ENCODE measurements at places on chromosomes 7 and 10.

DNA sequence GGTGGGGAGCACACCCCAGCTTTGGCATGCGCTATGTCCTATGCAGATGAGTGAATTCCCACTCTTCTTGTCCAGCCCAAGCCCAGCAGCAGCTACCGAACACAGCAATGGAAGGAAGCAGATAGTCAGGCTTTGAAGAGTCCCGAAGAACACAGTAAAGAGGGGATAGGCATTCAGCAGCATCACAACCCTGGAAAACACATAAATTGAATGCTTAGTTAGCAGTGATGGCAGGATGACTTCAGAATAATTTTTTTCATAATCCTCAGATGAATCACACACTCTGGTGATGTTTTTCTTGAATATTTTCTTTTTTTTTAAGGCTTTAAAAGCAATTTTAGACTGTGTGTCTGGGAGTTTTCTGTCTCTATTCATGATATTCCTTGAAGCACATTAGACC is 95.8 kb downstream of the CFAP58 start:
- no peak for DNase-seq

GRCh38 chr7:26356929-26357798 is 65.5 kb downstream of the SNX10 start:
- DNase-seq = no peak

DNA sequence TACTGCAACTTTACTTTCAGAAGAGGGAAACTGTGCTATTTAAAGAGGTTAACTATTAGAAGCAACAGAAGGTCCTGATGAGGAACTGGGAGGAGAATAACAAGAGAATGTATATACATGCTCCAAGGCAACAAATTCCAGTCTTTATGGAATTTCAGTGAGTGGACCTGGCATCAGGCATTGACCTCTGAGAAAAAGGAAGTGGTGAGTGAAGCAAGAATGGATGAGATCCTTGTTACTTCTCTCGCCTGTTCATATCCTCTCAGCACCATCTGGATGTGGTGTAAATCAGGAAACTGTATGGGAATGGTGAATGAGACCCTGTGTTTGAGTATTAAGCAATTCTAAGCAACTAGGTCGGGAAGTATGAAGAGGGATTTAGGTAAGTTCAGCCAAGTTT is 30.3 kb upstream of the KBTBD2 start:
- DNase-seq = no peak

- DNase-seq = no peak
Observed at GRCh38 chr7:78749052-78749746, 704.3 kb downstream of the MAGI2 start.

DNA sequence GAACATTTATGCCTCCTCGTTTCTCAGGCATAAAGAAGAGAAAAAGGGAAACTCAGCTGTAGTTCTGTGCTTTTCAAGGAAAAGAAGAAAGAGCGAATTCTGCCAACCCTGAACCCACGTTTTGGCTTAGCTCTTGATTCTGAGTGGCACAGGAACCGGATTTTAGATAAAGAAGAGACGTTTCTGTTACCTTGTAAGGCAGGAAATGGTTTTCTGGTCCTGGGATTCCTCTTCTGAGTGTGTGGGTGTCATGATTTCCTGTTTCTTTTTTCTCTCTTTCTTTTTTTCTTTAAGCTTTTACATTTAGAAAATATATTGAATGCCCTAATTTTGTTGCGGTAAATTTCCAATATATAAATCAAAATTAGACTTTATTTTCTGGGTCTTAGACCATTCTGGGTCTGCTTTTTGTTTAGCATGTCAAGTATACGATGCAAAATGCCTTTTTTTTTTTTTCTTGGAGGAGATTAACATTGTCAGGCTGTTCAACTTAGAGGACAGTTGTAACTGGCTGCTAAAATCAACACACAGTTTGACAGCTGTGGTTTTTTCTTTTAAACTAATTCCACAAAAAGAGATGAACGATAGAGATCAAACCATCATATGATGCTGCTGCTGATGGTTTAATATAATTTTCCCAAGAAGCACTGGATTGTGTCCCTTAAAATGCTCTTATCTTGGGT is 190.8 kb downstream of the GATA3 start:
- no peak for DNase-seq

DNA sequence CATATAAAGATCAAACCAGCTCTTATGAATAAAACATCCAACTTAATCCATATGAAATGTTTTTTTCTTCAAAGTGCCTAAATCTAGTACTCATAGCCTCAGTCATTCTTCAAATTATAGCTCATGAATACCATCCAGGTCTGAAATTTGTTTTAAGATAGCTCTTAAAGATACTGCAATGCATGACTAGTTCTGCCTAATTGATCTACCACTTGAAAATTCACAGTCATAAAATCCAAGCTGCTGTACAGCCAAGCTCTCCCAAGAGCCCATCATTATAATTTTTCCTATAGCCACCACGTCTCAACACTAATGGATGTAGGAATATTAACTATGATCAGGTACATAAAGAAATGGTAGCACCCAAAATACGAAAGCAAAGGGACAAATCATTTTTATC is 87.9 kb upstream of the RNF148 start:
- no peak for DNase-seq

- no peak for DNase-seq
Observed at GRCh38 chr10:127945341-127945758, 38.4 kb downstream of the PTPRE start.

DNA sequence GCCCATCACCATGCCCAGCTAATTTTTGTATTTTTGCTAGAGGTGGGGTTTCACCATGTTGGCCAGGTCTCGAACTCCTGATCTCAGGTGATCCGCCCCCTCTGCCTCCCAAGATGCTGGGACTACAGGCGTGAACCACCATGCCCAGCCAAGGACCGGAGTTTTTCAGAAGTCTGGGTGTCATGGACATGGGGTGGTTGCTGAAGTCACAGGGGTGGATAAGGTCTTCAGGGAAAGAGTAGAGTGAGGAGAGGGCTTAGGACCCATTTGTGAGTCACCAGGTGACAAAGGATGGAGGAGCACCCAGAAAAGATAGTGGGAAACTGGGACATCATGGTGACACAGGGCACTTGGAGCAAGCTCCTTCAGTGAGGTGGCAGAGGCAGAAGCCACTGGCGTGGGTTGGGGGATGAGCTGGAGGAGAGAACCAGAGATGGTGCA is 2.8 kb upstream of the GPRIN2 start:
- no peak for DNase-seq

DNA sequence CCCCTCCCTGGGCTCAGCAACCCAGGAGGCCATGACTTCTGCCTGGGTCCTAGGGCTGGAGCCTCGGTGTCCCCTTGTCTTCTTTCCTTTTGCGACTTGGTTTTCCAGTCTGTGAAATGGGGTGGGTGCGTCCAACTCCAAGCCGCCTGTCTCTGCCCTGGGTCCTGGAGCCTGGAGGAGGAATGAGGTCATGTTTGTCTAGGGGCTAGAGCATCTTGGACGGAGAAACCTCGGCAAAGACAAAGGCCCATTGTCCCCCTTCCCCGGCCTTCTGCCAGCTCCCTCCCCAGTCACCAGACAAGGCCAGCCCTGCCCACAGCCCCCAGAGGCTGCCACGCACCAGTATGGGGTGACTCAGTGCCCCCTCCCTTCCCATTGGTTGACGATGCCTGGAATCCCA is 39.8 kb upstream of the ELN start:
- no peak for DNase-seq

GRCh38 chr7:101402081-101402779 is 39.6 kb downstream of the COL26A1 start:
- DNase-seq = peak; percentile 65

DNA sequence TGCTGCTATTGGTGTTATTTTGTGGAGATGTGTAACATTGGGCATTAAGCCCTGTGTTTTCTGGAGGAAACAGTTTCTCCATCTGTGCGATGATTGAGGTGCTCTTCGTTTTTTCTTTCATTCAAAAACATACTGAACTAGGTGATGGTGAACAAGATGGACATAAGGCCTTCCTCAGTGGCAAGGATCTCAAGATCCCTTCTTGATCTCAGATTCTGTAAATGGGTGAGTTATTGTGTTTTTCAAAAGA is 759 bp upstream of the ELAPOR2 start:
- DNase-seq = no peak

DNA sequence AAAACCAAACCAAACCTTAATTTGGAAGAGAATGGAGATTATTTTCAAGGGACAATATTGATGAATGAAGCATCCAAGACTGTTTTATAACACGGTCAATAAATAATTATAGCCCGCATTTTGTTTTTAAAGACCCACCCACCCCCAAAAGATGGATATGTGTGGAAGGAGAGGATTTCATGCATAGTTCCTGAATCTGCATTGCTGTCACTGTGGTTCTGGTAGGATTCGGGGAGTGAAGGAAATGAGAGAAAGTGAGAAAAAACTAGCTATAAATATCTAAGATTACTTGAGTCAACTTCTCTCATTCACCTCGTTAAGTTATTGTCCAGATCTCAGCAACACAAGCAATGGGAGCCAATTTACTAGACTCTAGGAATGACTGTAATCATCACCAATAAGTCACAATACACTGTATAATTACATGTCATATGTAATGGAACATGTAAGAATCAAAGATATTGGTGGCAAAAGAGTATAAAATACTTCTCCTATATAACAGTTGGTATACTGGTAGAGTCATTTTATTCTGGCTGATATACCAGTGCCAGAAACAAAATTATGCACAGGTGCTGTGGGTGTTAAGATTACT is 30.2 kb downstream of the NAMPT start:
- no peak for DNase-seq

- no peak for DNase-seq
Observed at GRCh38 chr7:43591558-43592180, 8.8 kb downstream of the STK17A start.

DNA sequence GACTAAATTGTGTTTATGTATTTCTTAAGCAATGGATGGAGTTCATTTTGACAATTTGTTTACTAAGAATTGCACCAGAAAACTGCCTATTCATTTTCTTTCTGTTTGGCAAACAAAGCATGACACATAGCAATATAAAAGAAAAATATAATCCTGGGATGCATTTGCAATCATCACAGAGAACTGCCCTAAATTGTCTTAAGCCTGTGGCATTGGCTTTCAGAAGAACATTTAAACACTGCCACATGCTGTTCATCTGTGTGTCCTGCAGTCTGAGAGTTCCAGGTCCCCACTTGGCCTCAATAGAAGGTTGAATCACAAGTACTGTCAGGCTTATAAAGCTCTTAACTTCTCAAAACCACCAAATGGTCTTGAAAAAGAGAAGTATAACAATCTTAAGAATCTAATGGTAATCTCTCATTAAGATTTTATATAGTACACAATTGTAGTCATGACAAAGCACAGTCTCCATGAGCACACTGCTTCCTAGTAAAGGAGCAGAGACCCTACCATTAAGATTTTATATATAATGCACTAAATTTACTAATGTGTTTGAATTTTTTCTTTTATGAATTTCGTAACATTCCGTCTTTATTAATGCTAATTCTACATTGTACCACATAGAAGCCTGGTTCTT is 29.9 kb downstream of the RNLS start:
- DNase-seq = peak; percentile 34

DNA sequence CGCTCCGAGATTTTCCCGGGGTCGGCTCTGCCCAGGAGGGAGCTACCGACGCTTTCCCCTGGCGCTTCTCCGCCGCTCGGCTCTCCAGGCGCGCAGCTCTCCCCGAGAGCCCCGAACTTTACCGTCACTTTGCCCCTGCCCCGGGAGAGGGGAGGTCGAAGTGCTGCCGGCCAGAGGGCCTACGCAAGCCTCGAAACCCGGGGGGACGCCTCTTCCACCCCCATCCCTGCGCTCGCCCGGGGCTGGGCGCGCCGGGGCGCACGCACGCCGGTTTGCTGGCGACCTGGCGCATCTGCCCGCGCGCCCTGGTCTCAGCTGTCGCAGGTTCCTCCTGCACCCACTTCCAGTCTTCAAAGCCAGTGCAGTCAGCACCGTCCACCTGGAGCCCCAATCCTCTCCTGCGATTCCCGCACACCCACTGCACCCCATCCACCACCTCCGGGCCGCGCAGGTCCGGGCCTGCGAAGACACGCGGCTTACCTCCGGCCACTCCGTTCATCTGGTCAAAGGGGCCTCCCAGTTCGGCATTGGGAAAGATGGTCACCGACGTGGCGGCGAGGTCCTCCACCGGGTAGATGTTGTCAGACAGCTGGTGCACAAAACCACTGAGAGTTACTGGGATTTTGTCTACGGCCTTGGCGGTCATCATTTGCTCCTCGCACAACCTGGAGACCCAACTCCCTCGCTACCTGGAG is 638 bp downstream of the EGR2 start:
- DNase-seq = peak; percentile 84

Measured in right kidney (tissue), 9 donors.